Inflammatory macrophage (primary cell): ENCODE measurements at places on chromosomes 6 and 20.

- no peak for DNase-seq
These were observed 115.7 kb upstream of the SALL4 start for GRCh38 chr20:51917886-51918535.

GRCh38 chr6:120354452-120355098 lies 979.7 kb downstream of the TBC1D32 start:
- no peak for DNase-seq

DNA sequence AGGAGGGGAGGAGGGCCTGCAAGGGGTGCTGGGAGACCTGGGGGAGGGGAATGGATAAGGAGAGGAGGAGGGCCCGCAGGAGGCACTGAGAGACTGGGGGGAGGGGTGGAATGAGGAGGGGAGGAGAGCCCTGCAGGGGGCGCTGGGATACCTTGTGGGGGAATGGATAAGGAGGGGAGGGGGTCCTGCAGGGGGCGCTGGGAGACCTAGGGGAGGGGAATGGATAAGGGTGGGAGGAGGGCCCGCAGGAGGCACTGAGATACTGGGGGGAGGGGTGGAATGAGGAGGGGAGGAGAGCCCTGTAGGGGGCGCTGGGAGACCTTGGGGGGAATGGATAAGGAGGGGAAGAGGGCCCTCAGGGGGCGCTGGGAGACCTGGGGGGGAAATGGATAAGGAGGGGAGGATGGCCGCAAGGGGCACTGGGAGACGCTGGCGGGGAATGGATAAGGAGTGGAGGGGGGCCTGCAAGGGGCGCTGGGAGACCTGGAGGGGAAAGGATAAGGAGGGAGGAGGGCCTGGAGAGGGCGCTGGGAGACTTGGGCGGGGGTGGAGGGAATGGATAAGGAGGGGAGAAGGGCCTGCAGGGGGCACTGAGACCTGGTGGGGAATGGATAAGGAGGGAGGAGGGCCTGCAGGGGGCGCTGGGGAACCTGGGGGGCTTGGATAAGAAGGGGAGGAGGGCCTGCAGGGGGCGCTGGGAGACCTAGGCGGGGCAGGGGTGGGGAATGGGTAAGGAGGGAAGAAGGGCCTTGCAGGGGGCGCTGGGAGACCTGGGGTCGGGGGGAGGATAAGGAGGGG lies 1.3 kb upstream of the CTCFL start:
- no peak for DNase-seq

GRCh38 chr20:35772563-35773058 lies 796 bp downstream of the PHF20 start:
- no peak for DNase-seq

DNA sequence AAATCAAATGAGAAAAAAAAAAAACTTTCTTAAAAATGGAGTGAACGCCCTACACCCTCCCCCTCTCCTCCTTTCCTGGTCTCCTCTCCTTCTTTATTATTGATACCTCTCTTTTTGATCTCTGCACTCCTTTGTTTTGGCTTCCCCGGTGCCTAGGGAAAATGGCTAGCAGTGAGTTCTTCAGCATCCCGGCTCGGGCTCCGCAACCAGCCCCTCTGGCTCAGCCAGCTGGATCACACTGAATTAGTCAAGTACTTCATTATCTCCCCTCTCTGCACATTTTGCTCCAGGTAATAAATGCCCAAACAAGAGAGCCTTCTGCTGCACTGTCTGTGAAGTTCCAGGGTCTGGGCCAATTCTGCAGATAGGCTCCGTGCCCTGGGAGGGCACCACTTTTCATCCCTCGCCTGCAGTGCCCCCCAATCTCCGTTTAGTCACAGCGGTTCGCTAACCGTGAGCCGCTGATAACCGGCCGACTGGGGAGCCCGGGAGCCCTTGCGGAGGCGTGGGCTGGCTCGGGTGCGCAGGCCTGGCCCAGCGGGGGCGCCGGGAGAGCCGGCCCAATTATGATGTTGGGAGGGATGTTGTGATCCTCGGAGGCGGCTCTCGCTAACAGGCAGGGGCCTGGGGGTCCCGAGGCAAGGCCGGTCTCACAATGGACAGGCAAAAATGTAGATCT lies 301.9 kb downstream of the TFAP2A start:
- no peak for DNase-seq

DNA sequence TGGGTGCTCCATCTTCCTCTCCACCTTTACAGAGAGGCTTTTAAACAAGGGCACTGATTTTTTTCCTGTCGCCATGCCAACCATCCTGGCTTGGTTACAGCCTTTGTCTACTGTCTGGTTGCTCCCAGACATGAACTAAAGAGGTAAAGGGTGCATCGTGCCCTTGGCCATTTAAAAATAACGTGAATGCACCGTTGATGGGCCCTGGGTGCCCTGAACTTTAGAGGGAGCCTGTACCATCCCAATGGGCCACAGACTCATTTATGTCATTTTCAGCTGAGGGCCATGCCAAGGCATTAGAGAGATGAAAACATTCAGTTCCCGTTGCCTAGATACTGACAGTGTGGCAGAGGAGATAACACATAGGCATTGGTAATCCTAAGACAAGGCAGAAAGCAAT lies 23.3 kb downstream of the TMC2 start:
- no peak for DNase-seq
